ENCODE measurements at places on chromosomes 7 and 10. TPM values are rescaled to one million over a fixed set of nuclear protein-coding genes. Genes with fewer than 3 reads are reported as not detected.

GRCh38 chr7:90621747-90622140, 25.6 kb downstream of the CDK14 start:
- DNase-seq: no peak

DNA sequence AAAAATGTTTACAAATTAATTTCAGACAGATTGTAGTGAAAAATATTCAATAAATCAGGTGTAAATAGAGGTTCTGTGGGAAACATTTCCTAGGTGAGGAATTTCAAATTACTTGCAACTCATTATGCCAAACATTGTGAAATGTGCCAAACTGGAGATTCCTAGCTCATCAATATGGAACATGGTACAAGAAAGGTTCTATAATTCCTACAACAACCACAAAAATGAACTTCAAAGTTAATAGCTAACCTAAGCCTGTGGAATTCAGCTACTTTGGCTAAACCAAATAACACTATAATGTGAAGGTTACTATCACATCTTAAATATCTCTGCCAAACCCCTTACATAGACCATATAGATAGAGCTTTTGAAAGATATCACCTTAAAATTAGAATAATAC, 223.3 kb upstream of the HGF start:
- no peak for DNase-seq

- no peak for DNase-seq
Measured at GRCh38 chr10:93553482-93554315, 12.8 kb upstream of the FFAR4 start.

DNA sequence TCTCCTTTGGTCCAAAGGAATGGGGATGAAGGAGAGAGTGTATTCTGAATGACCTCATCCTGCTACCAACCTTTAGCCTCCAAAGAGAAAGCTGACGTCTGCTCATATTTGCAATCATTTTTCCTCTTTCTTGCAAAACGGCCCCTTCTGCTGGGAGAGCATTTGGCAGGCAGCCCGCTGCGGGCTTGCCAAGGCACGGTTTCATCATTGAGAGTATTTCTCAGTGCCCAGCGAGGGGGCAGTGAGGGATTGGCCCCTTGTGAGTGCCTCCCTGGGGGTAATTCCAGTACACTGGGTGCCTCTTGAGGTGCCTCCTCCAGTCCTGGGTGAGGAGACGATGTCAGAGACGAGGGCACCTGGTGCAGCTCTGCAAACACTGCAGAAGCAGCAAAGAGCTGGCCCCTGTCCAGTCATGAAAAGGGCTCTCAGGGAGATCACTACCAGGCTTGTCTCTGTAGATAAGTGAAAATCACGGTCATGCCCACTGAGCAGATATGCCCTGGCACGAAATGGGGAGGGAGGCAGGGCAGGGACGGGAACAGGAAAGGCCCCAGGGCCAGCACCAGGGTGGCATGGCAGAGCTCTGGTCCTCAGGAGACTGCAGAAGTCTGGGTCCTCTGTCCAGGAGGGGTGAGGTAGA, 48.7 kb upstream of the SHH start:
- no peak for DNase-seq

The GNGT1 gene
- total RNA-seq: not detected

The AKR1C8 gene
- 0.18 TPM for total RNA-seq

The C10orf95 gene
- total RNA-seq: 0.32 TPM

The ATP6V1F gene
- total RNA-seq: 130 TPM

The DCLRE1A gene
- 13.0 TPM for total RNA-seq

Measured in activated CD8-positive, alpha-beta T cell treated with anti-CD3 and anti-CD28 coated beads, Interleukin-2, amount 10 ng/mL, durations not matched to agents 7 days and 5 days (primary cell).